ENCODE measurements at places on chromosomes 7 and 10. TPM values are rescaled to one million over a fixed set of nuclear protein-coding genes. Genes with fewer than 3 reads are reported as not detected.

MSANTD7 gene
- total RNA-seq = 7.7 TPM

HILPDA gene
- 17.3 TPM for total RNA-seq

CHAT gene
- total RNA-seq = not detected

ANK3 gene
- 658 TPM for total RNA-seq

TMEM139 gene
- not detected for total RNA-seq

CYP2W1 gene
- not detected for total RNA-seq

STEAP1B gene
- 38.6 TPM for total RNA-seq

TCERG1L gene
- total RNA-seq = not detected

C10orf62 gene
- total RNA-seq = not detected

SPDYE1 gene
- not detected for total RNA-seq

TPST1 gene
- 59.7 TPM for total RNA-seq

GARIN1A gene
- 1.2 TPM for total RNA-seq

DAGLB gene
- 38.3 TPM for total RNA-seq

DRGX gene
- not detected for total RNA-seq

MCM10 gene
- total RNA-seq = not detected

ARHGEF5 gene
- 3.2 TPM for total RNA-seq

TMEM229A gene
- 3.8 TPM for total RNA-seq

GPR15LG gene
- not detected for total RNA-seq

SPRN gene
- total RNA-seq = 0.82 TPM

THSD7A gene
- total RNA-seq = 2.5 TPM

ANXA8 gene
- 1.5 TPM for total RNA-seq
